ENCODE measurements at places on chromosomes 1 and 21. TPM values are rescaled to one million over a fixed set of nuclear protein-coding genes. Genes with fewer than 3 reads are reported as not detected.

GRCh38 chr21:33505833-33506232 lies 14.3 kb upstream of the DNAJC28 start:
- H3K4me1 ChIP-seq, result no peaks in the 10 kb centered on the region
- H3K27me3 ChIP-seq, result no peaks in the 10 kb centered on the region
- no peak overlapping the region for H3K27ac ChIP-seq

The ANKRD35 gene
- total RNA-seq, result 1.1 TPM

The CEP104 gene
- 47.0 TPM for total RNA-seq

- no peak overlapping the region for H3K27ac ChIP-seq
- no peak for DNase-seq
- H3K36me3 ChIP-seq, result no peaks in the 10 kb centered on the region
- no peak overlapping the region for H3K4me3 ChIP-seq
- H3K4me1 ChIP-seq, result no peaks in the 10 kb centered on the region
Measured at GRCh38 chr21:16992448-16992847, 520.4 kb upstream of the CXADR start.

DNA sequence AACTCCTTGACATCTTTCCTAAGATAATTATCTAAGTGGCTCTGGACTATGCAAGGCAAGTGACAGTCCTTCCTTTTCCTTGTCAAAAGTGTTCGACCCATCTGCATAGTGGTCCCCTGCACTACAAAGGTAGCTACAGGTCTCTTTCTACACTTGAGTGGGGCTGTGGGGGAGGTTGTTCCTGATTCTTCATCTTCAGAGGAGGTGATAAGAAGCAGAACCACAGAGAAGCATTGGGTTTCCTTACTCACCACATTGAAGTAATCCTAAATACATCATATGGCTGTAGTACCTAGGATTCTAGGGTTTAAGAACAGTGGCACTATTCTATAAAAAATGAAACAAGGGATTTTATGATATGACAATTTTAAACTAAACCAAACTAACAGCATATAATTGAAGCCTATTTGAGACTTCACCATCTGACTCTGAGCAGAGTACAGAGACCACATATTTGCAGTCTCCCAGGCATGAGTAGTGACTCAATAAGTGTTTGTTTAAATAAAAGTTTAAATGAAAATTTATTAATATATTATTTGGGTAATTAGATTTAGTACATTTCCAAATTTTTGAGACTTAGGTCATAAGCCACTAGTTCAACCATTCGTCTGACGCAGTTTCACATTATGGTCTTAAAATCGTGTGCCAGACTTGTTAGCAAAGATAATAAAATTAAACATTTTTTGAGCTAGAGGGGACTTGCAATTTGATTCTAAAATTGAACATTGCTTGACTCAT lies 54.9 kb upstream of the NEK7 start:
- H3K4me1 ChIP-seq, result peaks cover 26% of the 10 kb centered on the region
- H3K27me3 ChIP-seq, result no peaks in the 10 kb centered on the region
- H3K27ac ChIP-seq, result peak overlapping the region; percentile 82
- peaks cover 2% of the 10 kb centered on the region for H3K36me3 ChIP-seq
- peak overlapping the region; percentile 39 for H3K4me3 ChIP-seq

DNA sequence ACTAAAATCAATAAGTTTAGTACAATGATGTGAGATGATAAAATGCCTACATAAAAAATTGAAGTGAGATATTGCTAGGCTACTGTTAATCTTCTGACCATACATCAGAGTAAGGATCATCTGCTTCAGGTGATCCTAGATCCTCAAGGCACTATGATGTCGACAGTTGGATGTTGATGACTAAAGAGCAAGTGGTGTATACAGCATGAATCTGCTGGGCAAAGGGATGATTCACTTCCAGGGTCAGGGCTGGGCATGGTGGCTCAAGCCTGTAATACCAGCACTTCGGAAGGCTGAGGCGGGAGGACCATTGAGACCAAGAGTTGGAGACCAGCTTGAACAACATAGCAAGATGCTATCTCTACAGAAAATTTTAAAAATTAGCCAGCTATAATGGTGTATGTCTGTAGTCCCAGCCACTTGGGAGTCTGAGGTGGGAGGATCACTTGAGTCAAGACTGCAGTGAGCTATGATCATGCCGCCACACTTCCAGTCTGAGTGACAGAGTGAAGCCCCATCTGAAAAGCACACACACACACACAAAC lies 24.6 kb downstream of the NUF2 start:
- no peaks in the 10 kb centered on the region for H3K27me3 ChIP-seq
- no peak overlapping the region for H3K4me3 ChIP-seq
- DNase-seq, result no peak
- peaks cover 64% of the 10 kb centered on the region for H3K36me3 ChIP-seq

DNA sequence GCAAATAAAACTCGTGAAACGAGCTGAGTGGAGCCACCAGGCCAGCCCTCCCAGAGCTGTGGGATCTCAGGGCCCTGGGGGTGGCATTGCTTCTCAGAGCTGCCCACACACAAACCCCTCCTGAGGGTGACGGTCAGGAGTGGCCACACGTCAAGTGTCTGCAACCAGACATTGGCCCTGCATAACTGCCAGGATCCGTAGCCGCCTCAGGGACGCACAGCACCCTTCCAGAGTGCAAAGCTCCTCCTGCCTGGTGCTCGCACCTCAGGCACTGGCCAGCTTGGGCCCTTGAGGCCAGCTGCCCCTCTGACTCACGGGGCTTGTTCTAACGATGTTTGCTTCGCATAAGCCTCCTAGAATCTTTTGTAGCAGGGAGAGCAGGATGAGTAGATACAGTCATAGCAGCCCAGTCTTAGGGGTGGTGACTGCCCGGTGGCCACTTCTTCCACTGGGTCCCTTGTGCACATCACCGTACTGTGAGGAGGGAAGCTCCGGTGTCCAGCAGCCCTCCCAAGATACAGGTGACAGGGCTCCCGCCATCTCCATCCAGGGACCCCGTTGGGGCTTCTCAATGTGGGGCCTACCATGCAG lies 5.0 kb downstream of the WNT3A start:
- no peak overlapping the region for H3K4me3 ChIP-seq
- no peaks in the 10 kb centered on the region for H3K36me3 ChIP-seq
- peaks cover 18% of the 10 kb centered on the region for H3K4me1 ChIP-seq
- no peak overlapping the region for H3K27ac ChIP-seq
- peaks cover 30% of the 10 kb centered on the region for H3K27me3 ChIP-seq
- DNase-seq, result peak; percentile 17

DNA sequence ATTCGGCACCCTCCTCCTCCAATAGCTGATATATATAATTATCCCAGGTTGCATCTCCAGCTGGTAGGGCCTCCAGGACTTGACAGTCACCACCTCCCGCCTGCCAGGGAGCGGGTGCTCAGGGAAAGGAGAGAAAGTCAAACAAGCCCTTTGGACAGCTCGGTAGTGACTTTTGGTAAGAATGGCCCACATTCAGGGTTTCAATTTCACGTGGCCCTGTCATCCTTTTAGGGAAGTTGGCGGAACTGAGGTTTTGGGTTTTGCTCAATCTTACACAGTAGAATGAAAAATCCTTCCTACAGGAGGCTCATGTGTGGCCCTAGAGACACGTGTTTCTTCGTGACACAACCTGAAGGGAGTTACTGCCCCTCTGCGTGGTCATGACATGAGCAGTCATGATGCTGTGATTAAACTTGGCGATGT lies 44.2 kb downstream of the CAPN8 start:
- no peaks in the 10 kb centered on the region for H3K36me3 ChIP-seq
- no peaks in the 10 kb centered on the region for H3K4me1 ChIP-seq
- no peak overlapping the region for H3K4me3 ChIP-seq
- H3K27ac ChIP-seq, result no peak overlapping the region

DNA sequence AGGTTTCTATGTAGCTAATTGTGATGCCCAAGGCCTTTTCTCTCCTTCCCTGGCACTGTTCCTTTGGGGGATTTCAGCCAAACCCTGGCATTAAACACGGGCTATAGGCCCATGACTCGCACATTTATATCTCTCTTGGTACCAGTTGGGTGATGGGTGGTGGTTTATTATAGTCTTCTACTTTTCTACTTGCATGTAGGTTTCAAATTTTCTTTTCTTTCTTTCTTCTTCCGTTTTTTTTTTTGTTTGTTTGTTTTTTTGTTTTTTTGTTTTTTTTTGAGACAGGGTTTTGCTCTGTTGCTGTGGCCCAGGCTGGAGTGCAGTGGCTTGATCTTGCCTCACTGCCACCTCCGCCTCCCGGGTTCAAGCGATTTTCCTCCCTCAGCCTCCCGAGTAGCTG lies 1.1 kb downstream of the IL10RB start:
- peaks cover 55% of the 10 kb centered on the region for H3K4me1 ChIP-seq
- peak overlapping the region; percentile 96 for H3K4me3 ChIP-seq
- no peak for DNase-seq
- peak overlapping the region; percentile 93 for H3K27ac ChIP-seq

The FTCD gene
- 0.50 TPM for total RNA-seq

DNA sequence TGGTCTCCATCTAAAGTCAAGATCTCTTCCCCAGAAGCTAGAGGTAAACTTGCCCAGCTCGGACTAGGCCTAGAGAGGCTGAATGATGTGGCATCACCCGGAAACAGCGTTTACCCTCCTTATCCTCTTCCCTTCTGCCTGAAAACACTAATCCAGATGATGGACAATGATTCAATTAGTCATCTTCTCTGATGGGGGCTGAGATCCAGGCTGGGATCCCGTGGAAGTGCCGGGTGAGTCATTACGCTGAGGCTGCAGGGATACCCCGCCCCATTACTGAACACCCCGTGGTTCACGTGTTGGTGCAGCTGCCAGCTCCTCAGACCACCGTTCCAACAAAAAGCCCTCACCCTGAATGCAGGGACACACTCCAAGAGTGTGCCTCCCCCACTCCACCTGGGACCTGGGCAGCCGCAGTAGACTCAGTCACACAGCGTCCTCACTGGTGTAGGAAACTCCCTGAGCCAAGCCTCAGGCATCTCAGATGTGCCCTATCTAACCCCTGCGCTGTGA lies 2.0 kb downstream of the S100A6 start:
- no peak for DNase-seq
- peak overlapping the region; percentile 98 for H3K4me3 ChIP-seq
- peaks cover 69% of the 10 kb centered on the region for H3K4me1 ChIP-seq
- H3K27ac ChIP-seq, result peak overlapping the region; percentile 90

- peaks cover 32% of the 10 kb centered on the region for H3K36me3 ChIP-seq
- no peaks in the 10 kb centered on the region for H3K27me3 ChIP-seq
Measured at GRCh38 chr1:31020007-31020790, 45.3 kb downstream of the PUM1 start.

The FAM131C gene
- 6.1 TPM for total RNA-seq

The B3GALT2 gene
- 0.63 TPM for total RNA-seq

The HPCAL4 gene
- total RNA-seq, result 0.47 TPM

DNA sequence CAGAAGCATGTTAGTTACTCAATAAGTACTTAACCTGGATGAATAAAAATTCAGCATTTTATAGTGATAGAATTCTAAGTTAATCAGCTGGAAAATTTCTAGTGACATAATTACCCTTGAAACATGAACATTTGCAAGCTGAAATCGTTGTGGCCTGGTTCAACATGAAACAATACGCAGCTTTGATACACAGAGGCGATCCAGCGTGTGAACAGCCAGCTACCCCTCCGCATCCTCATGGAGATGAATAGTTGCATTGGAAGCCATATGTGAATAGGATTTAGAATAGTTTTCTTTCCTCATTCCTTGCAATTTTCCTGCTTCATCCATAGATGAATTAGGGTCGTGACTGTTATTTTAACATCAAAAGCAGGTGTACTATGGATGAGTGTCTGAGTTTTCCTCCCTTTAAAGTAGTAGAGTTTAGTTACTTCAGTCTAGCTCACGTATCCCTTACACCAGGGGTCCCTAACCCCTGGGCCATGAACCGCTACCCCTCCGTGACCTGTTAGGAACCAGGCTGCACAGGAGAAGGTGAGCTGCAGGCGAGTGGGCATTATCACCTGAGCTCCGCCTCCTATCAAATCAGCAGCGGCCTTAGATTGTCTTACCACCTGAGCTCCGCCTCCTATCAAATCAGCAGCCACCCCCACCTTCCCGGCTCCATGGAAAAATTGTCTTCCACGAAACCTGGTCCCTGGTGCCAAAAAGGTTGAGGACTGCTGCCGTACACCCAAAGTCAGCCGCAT lies 6.2 kb upstream of the TARBP1 start:
- H3K4me3 ChIP-seq, result no peak overlapping the region
- H3K36me3 ChIP-seq, result no peaks in the 10 kb centered on the region
- H3K4me1 ChIP-seq, result peaks cover 21% of the 10 kb centered on the region
- H3K27ac ChIP-seq, result no peak overlapping the region

- peaks cover 24% of the 10 kb centered on the region for H3K4me1 ChIP-seq
- peaks cover 31% of the 10 kb centered on the region for H3K36me3 ChIP-seq
Measured at GRCh38 chr1:184888505-184888904, 85.8 kb downstream of the NIBAN1 start.

DNA sequence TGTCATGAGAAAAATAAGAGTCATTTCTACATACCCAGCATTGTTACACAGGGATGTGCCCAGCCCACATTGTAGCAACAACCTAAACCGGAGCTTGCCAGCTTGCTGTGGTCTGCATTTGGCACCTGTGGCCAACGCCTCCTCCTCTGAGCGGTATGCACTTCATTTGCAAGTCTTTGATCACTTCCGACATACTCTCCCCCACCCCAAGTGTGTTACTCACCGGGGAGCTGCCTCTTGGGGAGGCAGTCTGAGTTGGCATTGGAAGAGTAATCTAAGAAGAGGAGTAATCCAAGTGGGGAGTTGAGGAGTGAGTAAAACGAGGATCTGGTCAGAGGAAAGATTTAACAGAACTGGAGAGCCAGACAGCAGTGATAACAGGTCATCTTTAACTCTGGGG lies 3.8 kb downstream of the BCL9 start:
- DNase-seq, result peak; percentile 90
- peaks cover 13% of the 10 kb centered on the region for H3K36me3 ChIP-seq
- peak overlapping the region; percentile 36 for H3K4me3 ChIP-seq

The HPDL gene
- total RNA-seq, result 16.8 TPM

The HNRNPCL1 gene
- not detected for total RNA-seq

GRCh38 chr1:46285730-46286477 lies 17.5 kb downstream of the LRRC41 start:
- H3K27ac ChIP-seq, result peak overlapping the region; percentile 79
- peaks cover 32% of the 10 kb centered on the region for H3K4me1 ChIP-seq
- DNase-seq, result peak; percentile 66
- no peak overlapping the region for H3K4me3 ChIP-seq

GRCh38 chr1:115218034-115218405 lies 120.0 kb downstream of the NGF start:
- no peak for DNase-seq
- no peak overlapping the region for H3K27ac ChIP-seq
- H3K27me3 ChIP-seq, result no peaks in the 10 kb centered on the region
- no peaks in the 10 kb centered on the region for H3K36me3 ChIP-seq

DNA sequence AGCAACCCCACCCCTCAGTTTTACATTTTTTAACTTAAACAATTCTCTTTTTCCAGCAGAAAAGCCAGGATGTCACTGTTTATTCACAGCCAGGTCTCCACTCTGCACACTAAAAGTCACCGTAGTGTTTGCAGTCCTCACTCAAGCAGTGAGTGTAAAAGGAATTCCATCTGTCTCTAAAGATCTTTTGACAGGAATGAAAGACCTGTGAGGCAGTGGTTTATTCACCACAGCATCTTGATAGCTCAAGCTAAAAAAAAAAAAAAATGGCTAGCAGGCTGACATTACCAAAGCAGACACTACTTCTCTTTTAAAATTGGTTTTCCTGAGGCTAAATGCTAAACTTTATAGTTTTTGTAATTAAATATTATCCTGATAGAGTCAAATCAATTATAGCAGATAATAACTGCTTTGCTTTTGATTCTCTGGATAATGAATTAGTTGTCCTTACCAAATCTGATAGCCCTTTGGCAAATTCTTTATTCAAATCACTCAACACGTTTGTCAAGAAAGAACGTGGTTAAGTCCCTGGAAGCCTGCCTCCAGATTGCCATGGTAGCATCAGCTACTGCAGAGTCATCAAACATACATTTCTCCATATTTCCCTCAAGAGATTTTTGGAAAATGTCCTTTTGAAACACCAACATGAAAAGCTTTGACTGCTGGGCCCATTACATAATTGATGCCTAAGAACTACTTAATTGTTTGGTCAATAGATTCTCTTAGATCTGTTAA lies 22.2 kb upstream of the SLC5A9 start:
- H3K4me3 ChIP-seq, result no peak overlapping the region
- no peak for DNase-seq
- H3K27ac ChIP-seq, result no peak overlapping the region
- peaks cover 7% of the 10 kb centered on the region for H3K27me3 ChIP-seq
- no peaks in the 10 kb centered on the region for H3K36me3 ChIP-seq
- no peaks in the 10 kb centered on the region for H3K4me1 ChIP-seq
